ENCODE measurements at places on chromosomes 3 and 15. TPM values are rescaled to one million over a fixed set of nuclear protein-coding genes. Genes with fewer than 3 reads are reported as not detected.

BCL2A1 gene
- total RNA-seq, result 0.44 TPM

CACNA2D3 gene
- total RNA-seq, result 0.20 TPM

GOLGA8T gene
- not detected for total RNA-seq

REC114 gene
- not detected for total RNA-seq

FETUB gene
- total RNA-seq, result not detected

NUP210 gene
- 74.9 TPM for total RNA-seq

- DNase-seq, result no peak
These were observed at the start of gene BDH1 for GRCh38 chr3:197555281-197556261. Gene BDH1 (minus strand): TSS chr3:197555968. CDS start chr3:197546443, 9,525 bp downstream.

DNA sequence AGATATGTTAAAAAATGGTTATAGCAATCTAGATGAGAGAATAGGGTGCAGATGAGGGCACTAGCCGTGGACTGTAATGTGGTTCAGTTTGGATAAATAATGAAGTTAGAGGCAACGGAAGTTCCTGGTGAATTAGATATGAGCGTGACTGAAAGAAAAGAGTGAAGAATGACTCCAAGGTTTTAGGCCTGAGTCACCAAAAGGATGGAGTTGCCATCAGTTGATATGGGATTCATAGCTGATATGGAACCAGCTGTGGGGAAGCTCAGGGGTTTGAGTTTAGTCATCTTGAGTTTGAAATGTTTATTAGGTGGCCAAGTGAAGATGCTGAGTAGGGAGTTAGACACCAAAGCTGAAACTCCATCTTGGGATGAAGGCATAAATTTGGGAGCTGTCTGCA, 66.2 kb downstream of the SSR3 start:
- no peak for DNase-seq

GRCh38 chr3:52430416-52430810, 14.5 kb downstream of the SEMA3G start:
- DNase-seq, result no peak

DNA sequence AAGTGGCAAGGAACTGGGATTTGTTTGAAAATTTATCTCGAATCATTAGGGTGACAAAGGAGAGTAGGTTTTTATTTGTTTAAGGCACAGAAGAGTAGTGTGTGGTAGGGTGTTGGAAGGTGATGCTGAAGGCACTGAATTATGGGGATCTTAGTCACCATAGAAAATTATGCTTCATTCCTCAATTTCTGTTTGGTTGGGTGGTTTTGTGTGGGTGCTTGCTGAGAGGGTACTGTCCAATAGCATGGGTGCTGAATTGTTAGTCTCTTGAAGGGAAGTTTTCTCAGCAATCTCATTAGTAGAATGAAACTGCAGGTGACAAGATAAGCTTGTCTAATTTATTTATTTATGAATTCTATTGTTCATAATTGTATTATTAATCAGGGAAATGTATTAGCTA, 610.9 kb downstream of the AGBL1 start:
- DNase-seq, result no peak

GRCh38 chr15:29311696-29312095, 42.1 kb upstream of the NSMCE3 start:
- DNase-seq, result no peak

- peak; percentile 56 for DNase-seq
These were observed 111.6 kb downstream of the RAB11A start for GRCh38 chr15:65980824-65981456.

DNA sequence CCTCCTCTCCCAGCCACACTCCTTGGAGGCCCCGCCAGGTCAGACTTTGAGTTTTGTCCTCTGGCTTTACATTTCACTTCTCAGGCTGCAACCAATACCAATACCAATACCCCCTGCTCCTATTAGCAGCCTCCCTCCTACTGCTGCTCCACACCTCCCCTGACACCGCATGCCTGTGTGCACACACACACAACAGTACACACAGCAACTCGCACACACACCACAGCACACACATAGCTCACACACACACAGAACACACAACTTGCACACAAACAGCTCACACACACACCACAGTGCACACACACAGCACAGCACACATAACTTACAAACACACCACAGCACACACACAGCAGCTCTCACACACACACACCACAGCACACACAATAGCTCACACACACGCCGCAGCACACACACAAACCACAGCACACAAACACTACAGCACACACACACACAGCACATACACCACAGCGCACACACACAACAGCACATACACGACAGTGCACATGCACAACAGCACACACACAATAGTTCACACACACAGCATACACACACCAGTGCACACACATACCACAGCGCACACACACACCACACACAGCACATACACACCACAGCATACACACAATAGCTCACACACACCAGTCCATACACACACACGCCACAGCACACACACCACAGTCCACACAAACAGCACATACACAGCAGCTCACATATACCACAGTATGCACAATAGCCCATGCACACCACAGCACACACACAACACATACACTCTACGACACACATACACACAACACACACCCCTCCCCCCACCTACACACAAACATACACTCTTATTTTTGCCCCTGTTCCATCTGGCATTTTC, 204.7 kb downstream of the UACA start:
- no peak for DNase-seq

- no peak for DNase-seq
These were observed 47.2 kb downstream of the FAM227B start for GRCh38 chr15:49573421-49573820.

GRCh38 chr3:30314757-30315325, 291.6 kb upstream of the TGFBR2 start:
- DNase-seq, result no peak

DNA sequence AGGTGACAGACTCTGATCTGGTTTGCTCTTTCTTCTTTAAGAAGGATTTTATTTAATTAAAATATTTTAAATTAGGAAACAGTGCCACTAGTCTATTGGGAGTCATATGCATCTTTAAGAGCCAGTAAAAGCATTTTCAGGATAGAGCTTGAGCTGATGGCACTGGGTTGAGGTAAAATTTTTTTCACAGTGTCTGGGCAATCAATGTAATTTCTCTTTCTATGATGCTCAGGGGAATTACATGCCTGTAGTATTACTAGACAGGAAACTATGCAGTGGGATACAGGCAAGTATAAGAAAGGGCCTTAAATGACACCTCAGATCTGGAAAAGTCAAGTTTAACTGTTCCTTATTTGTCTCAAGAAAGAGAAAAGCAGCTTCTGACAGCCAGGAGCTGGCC, 76.4 kb downstream of the GAP43 start:
- no peak for DNase-seq

DNA sequence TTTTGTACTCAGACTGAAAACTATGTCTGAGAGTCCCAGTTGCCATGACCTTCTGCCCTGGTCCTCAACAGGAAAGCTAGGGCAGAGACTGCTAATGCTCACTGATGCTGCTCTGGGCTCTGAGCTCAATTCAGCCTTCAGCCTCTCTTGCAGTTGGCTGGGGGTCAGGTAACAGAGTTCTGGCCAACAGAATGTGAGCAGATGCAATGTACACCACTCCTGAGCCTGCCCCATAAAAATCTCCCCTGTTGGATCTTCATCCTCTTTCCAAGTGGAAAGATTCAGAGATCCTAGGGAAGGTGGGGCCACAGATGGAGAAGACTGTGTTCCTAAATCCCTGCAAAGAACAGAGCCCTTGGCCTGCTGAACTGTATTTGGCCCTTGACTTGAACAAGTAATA, 87.8 kb downstream of the PDZRN3 start:
- DNase-seq, result no peak
